Ascending aorta (tissue), 2 donors: ENCODE measurements at places on chromosomes 12 and 14. TPM values are rescaled to one million over a fixed set of nuclear protein-coding genes. Genes with fewer than 3 reads are reported as not detected.
A peak's percentile ranks its signal among the peaks of the same experiment; 100 is the strongest.

DNA sequence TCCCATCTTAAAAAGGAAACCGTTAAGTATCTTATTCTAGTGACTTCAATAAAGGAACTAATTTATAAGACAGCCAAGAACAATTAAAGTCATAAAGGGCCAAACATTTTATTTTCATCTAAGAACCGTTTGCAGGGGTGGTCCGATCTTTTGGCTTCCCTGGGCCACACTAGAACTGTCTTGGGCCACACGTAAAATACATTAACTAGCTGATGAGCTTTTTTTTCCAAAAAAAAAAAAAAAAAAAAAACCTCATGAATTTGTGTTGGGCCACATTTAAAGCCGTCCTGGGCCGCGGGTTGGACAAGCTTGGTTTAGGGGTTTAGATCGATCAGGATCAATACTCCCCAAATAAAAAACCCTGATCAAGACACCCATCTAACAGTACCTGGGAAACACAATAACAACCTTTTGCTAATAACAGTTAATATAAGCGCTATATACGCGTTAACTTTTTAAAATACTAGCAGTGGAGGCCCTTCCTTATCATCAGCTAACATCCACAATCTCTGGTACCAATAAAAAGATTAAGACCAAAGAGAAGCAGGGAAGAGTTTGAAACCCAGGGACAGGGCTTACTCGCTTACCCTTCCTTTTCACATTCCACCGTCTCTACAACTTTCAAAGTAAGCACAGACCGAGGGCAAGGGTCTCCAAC is 1.1 kb downstream of the NAP1L1 start:
- DNase-seq, result no peak

- DNase-seq, result no peak
These were observed 413.5 kb upstream of the SEL1L start for GRCh38 chr14:81946834-81947798.

DNA sequence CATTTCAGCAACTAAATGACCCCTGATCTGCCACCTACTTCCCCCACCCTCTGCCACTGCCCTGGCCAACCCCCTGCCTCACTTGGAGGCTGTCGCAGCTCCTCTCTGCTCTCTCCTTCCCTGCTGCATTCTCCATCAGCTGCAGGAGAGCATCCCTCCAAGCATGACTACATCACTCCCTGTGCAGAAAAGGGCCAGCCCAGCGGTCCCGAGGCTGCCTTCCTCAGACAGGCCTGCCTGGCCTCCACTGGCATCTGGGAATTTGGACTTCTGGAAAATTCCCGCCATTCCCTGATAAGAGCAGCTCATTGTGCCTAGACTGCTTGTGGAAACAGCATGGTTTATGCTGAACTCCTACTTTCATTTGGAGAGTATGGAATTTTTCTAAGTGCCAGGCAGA is 12.7 kb downstream of the HVCN1 start:
- DNase-seq, result no peak

DNA sequence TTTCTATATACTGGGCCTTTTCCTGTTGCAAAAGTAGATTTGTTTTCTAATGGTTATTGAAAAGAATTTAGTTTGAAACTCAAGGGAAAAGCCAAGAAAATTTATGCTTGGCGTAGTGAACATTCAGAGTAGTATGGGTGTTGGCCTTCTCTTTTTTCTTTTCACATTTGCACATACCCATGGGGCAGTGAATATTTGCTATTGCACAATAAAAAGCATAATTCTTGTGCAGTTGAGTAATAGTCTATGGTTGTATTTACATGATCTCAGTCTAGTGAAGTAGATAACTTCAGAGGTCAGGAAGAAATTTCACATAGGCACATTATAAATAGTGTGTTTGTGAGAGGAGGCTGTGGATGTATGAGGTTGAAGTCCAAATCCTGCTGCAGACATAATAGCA is 158.1 kb downstream of the FLRT2 start:
- DNase-seq, result no peak

GRCh38 chr14:32027255-32027939 is 49.7 kb upstream of the ARHGAP5 start:
- no peak for DNase-seq

DNA sequence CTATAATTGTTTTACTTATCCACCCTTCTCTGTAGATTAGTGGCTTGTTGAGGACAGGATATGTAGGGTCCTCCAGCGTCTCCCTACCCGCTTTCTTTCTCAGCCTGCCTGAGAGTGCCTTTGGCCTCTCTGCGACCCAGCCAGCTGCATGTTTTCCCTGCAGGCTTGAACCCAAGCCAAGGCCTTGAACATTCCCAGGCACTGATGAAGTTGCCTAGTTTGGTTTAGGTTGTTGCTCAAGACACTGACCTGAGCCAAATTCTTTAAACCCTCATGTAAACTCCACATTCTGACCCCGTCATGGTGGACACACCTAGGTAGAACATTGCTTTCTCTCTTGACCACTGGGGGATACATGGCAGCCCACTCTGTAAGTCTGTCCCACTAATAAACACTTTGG is 33.4 kb upstream of the TXNRD1 start:
- peak; percentile 67 for DNase-seq

DNA sequence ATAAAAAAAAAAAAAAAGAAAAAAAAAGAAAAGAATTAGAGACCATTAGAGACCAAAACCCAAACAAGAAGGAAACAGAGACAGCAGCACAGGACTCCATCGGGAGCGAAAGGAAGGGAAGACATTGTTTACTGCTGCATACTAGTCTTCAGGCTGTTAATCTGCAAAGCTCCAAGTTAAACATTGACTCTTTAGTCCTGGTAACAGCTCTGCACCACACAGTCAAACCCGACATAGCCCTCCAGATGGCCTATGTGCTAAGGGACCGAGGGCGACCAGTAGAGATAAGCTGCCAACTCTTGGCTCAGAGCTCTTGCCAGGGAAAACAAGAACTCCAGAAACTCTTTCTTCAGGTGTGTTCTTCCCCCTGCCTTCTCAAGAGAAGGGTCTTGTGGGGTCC is 7.8 kb downstream of the P2RX4 start:
- no peak for DNase-seq

- DNase-seq, result no peak
These were observed 412.8 kb upstream of the TBX3 start for GRCh38 chr12:115096588-115097397.

DNA sequence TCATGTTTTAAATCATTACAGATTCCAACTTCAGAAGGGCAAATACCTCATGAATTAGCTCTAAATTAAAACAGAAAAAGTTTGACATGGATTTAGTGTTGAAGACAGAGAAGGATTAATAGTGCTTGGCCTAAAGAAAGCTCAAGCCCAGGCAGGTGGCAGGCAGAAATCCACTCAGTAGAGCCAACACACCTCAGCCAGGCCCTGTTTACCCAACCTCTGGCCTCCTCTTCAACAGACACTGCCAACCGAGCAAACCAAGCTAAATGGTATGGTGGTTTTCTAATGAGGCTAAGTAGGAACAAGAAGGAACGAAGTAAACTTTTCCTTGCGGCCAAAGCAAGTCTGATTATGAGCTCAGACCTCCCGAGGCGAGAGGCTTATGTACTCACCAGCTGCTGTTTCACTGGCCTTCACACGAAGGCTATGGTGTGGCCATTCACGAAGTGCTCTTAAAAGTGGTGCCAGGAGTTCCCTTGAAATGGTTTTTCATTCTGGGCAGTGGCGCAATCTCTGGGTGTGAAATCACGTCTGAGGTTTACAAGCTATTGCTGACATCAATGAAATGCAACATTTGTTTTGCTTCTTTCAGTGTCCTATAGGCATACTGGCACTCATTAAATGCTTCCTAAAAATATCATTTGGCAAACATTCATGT is 124.1 kb upstream of the LGR5 start:
- no peak for DNase-seq

DNA sequence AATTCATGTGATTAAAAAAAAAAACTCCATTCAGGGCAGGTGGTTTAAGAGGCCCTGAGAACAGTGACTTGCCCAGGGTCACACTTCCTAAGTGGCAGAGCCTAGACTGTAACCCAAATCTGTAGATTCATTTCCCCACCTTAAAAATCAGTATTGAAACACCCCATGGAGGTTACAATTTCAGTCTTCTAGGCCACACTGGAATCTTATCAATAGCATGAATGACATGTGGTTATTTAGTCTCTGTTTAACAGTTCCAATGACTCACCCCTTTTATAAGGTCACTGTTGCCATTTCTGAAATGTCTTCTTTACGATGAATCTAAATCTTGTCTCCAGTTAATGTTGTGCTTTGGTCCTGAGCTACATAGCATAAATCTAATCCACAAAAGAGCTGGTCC is 262.3 kb upstream of the GRIP1 start:
- DNase-seq, result no peak

The NEUROD4 gene
- not detected for total RNA-seq

The GPRC5D gene
- not detected for total RNA-seq

The TCL1B gene
- not detected for total RNA-seq

The GLS2 gene
- not detected for total RNA-seq

The PTHLH gene
- total RNA-seq, result not detected

The ISM2 gene
- not detected for total RNA-seq

The TEX52 gene
- not detected for total RNA-seq
